ENCODE measurements at places on chromosomes 1 and 21. TPM values are rescaled to one million over a fixed set of nuclear protein-coding genes. Genes with fewer than 3 reads are reported as not detected.

The TMPRSS15 gene
- 0.68 TPM for total RNA-seq

The MXRA8 gene
- total RNA-seq = 102 TPM

GRCh38 chr21:32372755-32373154 lies 20.1 kb downstream of the URB1 start:
- peaks cover 7% of the 10 kb centered on the region for H3K4me1 ChIP-seq
- H3K27ac ChIP-seq = peak overlapping the region; percentile 81
- no peaks in the 10 kb centered on the region for H3K27me3 ChIP-seq
- no peaks in the 10 kb centered on the region for H3K36me3 ChIP-seq

DNA sequence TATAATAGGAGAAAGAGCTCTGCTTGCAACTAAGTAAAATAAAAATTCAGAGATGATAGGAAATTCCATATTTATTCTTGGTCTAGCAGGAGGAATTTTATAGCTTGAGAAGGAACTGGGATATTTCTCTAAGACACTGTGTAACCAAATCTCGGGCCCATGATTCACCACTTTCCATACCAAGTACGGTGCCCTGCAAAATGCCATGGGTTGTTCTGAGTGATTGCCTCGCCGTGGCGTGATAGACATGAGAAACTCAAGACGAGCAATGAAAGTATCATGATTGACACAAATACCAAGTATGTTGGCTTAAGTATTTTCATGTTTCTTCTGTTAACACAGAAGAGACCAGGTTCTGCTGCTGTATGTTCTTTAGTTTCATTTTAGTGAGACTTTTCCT lies 167.2 kb downstream of the LMO4 start:
- H3K27ac ChIP-seq = no peak overlapping the region
- H3K4me1 ChIP-seq = no peaks in the 10 kb centered on the region
- H3K36me3 ChIP-seq = no peaks in the 10 kb centered on the region
- no peaks in the 10 kb centered on the region for H3K27me3 ChIP-seq
- no peak for DNase-seq
- H3K4me3 ChIP-seq = no peak overlapping the region

DNA sequence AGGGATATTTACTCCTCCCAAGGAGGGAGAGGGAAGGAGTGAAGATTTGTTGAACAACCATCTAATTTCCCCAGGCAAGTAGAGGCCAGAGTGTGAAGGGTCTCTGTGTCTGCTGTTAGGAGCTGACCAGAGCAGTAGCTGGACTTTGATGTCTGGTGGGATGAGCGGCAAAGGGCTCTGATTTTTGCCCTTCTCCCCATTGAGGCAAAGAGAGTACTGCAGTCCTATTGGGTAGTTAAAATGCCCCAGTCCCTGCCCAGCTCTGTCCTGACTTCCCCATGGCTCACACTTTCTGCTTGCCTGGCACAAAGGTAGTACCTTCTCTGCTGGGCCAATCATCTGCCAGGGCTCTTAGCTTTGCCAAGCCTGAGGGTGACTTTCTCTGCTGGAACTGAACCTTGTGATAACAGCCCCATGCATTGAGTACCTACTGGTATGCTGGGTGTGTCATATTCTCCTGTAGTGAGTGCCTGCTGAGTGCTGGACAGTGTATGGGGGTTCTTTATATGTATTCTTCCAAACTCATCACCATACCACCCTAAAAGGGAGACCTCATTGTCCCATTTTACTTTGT lies 64.0 kb upstream of the SELENON start:
- no peaks in the 10 kb centered on the region for H3K36me3 ChIP-seq
- H3K27ac ChIP-seq = no peak overlapping the region
- H3K27me3 ChIP-seq = no peaks in the 10 kb centered on the region
- DNase-seq = no peak

- DNase-seq = no peak
- H3K27ac ChIP-seq = no peak overlapping the region
- no peaks in the 10 kb centered on the region for H3K36me3 ChIP-seq
- H3K4me3 ChIP-seq = peak overlapping the region; percentile 44
Observed at GRCh38 chr1:243917863-243918565, 68.0 kb upstream of the AKT3 start.

DNA sequence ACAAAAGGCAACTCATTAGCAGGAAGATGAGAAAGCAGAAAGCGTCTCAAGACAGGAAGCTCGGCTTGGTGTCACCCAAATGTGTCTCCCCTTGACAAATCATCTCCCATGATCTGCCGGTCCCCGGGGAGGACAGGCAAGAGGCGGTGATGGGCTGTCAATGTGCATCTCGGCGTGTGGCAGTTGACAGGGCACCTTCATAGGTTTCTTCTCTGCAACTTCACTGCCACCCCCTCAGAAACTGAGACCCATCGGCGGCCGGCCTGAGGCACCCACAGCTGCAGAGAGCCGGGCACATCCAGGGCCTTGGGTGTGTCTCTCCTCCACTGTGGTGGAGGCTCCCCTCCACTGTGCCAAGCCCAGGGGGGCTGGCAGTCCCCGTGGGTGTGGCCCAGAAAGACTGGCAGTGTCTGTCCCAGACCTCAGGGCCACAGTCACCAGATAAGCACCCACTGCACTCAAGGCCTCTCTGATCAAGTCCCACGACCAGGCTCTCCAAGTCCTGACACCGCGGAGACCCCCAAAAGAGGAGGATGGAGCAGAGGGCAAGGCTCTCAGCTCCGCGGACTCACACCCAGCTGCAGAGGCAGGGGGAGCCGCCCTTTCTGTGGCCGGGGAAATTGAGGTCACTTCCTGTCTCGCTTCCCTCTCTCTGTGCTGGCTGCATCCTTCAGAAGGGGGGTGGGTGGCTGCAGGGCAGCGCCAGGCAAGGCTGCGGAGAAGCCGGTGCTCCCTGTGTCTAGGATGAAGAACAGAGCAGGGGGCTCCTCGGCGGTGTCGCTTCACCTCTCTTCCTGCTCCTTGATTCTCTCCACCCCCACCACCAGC lies 39.6 kb upstream of the LBR start:
- DNase-seq = peak; percentile 57
- peaks cover 6% of the 10 kb centered on the region for H3K4me1 ChIP-seq
- peak overlapping the region; percentile 39 for H3K27ac ChIP-seq
- no peaks in the 10 kb centered on the region for H3K36me3 ChIP-seq

- H3K4me3 ChIP-seq = no peak overlapping the region
- H3K27ac ChIP-seq = no peak overlapping the region
- H3K27me3 ChIP-seq = no peaks in the 10 kb centered on the region
- H3K36me3 ChIP-seq = no peaks in the 10 kb centered on the region
- H3K4me1 ChIP-seq = no peaks in the 10 kb centered on the region
Observed at GRCh38 chr1:150061632-150062101, 5.9 kb upstream of the VPS45 start.

The ATAD3C gene
- 1.3 TPM for total RNA-seq

GRCh38 chr1:238985312-238985711 lies 401.1 kb upstream of the CHRM3 start:
- no peak overlapping the region for H3K27ac ChIP-seq
- H3K4me3 ChIP-seq = no peak overlapping the region
- no peaks in the 10 kb centered on the region for H3K4me1 ChIP-seq
- H3K27me3 ChIP-seq = no peaks in the 10 kb centered on the region
- H3K36me3 ChIP-seq = no peaks in the 10 kb centered on the region

GRCh38 chr1:227270554-227270953 lies 47.7 kb downstream of the CDC42BPA start:
- no peaks in the 10 kb centered on the region for H3K4me1 ChIP-seq
- DNase-seq = no peak

- no peaks in the 10 kb centered on the region for H3K4me1 ChIP-seq
- no peak overlapping the region for H3K4me3 ChIP-seq
- DNase-seq = no peak
- H3K27ac ChIP-seq = no peak overlapping the region
- H3K36me3 ChIP-seq = no peaks in the 10 kb centered on the region
Observed at GRCh38 chr21:45335761-45336534, 48.3 kb upstream of the POFUT2 start.

DNA sequence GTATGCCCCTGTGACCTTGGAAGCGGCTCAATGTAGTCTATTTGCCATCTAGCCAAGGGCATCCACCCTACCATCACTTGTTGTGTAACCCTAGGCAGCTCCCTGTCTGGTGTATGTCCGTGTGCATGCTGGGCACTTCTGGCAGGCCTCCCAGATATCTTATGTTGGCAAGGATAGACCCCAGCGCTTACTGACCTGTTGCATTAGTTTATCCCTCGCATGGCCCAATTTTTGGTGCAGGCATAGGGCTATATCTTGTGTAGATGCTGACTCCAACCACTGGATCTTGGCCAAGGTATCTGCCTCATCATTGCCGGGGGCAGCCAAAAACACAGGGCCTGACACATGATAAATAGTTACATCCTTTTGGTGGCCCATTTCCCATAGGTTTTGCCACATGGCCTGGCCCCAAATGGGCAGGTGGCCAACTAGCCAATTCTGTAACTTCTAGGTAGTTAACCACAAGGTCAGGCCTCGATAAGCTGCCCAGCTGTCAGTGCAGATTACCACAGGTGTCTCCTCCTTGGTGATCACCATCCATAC lies 14.0 kb upstream of the TBX19 start:
- no peak overlapping the region for H3K4me3 ChIP-seq
- no peaks in the 10 kb centered on the region for H3K27me3 ChIP-seq
- peaks cover 3% of the 10 kb centered on the region for H3K4me1 ChIP-seq
- DNase-seq = no peak
- H3K27ac ChIP-seq = no peak overlapping the region
- H3K36me3 ChIP-seq = no peaks in the 10 kb centered on the region

GRCh38 chr1:64519901-64520300 lies 50.0 kb downstream of the CACHD1 start:
- H3K27me3 ChIP-seq = no peaks in the 10 kb centered on the region
- peaks cover 25% of the 10 kb centered on the region for H3K4me1 ChIP-seq
- DNase-seq = peak; percentile 46
- no peak overlapping the region for H3K27ac ChIP-seq
- no peaks in the 10 kb centered on the region for H3K36me3 ChIP-seq
- H3K4me3 ChIP-seq = no peak overlapping the region

GRCh38 chr1:228691926-228692325 lies 43.4 kb upstream of the RHOU start:
- H3K4me1 ChIP-seq = no peaks in the 10 kb centered on the region
- no peaks in the 10 kb centered on the region for H3K36me3 ChIP-seq
- H3K27me3 ChIP-seq = no peaks in the 10 kb centered on the region

- H3K36me3 ChIP-seq = no peaks in the 10 kb centered on the region
- peaks cover 13% of the 10 kb centered on the region for H3K4me1 ChIP-seq
- H3K27me3 ChIP-seq = no peaks in the 10 kb centered on the region
Observed at GRCh38 chr21:36124395-36124794, 10.5 kb upstream of the CBR3 start.
